Stomach (tissue), 19 donors: ENCODE measurements at places on chromosomes 12 and 14.

DNA sequence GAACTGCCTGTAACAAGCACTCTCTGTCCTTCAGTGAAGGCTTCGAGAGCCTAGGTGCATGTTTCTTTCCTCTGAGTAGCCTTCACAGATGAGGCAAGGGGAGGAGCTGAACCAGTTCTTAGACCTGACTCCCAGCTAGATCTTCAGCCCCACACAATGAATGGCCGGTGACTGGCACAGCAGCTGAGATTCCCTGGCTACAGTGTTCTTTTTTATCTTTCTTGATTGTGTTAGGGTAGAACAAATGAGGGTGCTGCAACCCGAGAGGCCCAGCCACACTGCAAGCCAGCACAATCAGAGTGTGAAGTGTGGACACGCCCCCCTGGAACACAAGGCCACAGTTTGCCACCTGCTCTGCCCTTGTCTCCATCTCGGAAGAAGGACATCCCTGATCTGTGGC, 19.1 kb upstream of the COL2A1 start:
- DNase-seq, result peak; percentile 63

DNA sequence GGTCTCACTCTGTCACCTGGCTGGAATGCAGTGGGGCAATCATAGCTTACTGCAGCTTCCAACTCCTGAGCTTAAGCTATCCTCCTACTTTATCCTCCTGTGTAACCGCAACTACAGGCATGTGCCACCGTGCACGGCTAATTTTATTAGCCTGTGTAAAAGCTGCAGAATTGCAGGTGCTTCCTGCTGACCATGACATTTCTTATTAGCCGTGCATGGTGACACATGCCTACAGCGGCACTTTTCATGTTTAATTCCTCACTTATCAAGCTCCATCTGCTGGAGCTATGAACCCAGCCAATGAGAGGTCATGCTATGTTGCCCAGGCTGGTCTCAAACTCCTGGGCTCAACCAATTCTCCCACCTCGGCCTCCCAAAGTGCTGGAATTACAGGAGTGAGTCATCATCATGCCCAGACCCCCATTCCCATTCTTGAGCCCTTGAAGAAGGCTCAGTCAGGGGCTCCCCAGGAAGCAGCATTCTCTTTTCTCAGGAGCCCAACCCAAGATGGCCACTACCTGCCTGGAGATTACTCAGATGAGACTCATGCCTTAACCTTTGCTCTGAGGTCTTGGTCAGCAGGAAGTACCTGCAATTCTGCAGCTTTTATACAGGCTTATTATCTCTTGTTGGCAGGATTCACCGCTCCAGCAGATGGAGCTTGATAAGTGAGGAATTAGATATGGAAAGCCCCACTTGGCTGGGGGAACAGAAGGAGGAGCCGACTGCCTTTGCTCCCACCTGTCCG, 503.2 kb downstream of the MED13L start:
- no peak for DNase-seq

DNA sequence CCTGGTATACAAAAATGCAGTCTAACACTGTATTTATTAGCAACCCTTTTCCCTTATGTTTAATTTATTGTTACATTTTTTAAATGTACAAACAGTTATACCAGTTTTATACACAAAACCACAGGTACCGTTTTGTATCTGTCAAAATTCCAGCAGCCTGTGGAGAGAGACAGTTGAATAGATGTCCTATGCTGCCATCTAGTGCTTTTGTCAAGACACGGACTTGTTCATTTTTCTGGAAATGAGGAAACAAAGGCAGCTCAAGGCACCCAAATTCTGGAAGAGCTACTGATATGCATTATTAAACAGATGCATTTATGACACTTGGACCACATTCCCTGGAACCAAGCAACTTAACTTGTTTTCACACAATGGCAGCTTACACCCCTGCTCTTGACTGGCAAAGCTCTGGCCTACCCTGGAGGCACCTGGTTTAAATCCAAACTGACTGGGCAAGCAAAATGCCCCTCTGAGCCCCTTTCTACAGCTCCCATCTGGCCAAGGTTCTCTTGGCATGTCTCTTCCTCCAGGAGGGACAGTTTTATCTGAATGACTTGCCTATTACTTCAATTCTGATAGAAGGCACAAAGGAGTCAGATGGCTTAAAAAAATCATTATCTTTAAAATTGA, 286.9 kb upstream of the PRKD1 start:
- DNase-seq, result no peak

DNA sequence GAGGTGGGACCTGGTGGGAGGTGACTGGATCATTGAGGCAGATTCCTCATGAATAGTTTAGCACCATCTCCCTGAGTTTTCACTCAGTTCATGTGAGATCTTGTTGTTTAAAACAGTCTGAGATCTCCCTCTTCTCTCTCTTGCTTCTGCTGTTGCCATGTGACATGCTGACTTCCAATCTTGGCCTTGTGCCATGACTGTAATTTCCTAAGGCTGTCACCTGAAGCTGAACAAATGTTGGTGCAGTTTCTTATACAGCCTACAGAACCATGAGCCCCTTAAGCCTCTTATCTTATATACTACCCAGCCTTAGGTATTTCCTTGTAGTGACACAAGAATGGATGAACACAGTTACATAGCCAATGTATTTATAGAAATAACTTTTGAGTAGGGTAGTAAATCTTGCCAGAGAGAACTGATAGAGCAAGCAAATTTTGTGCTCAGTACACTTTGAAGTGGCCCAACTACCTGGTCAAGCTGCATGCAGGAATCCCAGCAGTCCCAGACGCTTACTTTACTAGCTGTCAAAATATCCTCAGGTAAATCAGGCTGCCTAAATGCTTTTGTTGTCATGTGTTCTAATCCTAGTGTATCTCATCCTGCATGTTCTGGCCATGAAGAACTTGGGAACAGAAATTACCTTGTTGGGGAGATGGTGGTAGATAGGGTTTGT, 445.6 kb upstream of the MIS18BP1 start:
- DNase-seq, result peak; percentile 74

GRCh38 chr14:53613404-53614253, 343.0 kb downstream of the BMP4 start:
- peak; percentile 65 for DNase-seq

DNA sequence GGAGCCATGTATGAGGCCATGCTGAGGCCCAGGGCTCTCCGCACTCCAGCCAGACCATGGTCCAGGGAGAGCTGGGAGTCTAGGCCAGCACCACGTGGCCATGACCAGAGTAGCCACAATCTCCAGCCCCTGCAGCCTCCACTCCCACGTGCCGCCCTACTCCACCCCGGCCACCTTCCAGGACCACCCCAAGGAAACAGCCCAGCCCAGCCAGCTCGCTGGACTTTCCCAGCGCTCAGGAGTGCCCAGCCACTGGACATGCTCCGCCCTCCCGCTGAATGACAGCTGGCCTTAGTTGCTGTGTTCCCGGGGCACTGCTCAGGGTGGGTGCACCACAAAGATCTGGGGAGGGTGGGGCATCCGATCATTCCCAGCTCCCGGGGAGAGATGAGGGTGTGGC, 2.1 kb upstream of the C14orf180 start:
- DNase-seq, result peak; percentile 53

- DNase-seq, result no peak
These were observed 67.0 kb downstream of the FBXW8 start for GRCh38 chr12:116977465-116978380.
